Germinal center (tissue), 1 donor: ENCODE measurements at places on chromosomes 2 and 18.
A peak's percentile ranks its signal among the peaks of the same experiment; 100 is the strongest.

- no peak for DNase-seq
Observed at GRCh38 chr18:23049698-23050373, 85.4 kb upstream of the CABLES1 start.

DNA sequence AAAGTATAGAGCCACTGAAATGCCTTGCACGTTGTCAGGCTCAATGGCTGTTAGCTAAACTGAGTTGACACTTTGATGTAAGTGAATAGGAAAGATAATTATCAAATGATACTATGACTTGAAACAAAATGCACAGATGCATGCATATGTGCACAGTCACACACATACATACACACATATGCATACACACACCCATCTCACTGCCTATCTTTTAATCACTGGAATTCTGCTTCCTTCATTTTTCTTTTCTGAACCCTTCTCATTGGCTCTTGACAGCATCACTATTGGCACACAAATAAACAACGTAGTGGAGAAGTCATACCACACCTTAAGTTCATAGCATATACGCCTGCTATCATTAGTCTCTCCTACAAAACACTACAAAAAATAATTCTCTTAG is 154.9 kb upstream of the NCKAP5 start:
- DNase-seq, result no peak

DNA sequence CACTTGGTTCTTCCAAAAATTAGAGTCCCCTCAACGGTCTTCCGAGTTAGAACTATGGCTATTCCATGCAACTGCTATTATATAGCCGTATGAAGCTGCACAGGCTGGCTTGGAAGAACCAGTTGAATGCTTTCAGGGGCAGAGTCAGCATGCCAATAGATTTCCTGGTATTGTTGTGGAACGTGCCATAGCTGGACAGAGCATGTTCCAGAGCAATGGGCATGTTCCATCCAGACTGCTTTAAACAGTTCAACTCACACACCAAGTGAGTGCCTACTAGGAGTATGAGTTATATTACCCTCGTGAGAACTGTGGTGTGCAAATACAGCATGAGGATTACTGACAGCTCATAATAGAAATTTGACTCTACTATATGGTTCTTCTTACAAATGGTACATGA is 682.0 kb downstream of the SATB2 start:
- DNase-seq, result no peak

DNA sequence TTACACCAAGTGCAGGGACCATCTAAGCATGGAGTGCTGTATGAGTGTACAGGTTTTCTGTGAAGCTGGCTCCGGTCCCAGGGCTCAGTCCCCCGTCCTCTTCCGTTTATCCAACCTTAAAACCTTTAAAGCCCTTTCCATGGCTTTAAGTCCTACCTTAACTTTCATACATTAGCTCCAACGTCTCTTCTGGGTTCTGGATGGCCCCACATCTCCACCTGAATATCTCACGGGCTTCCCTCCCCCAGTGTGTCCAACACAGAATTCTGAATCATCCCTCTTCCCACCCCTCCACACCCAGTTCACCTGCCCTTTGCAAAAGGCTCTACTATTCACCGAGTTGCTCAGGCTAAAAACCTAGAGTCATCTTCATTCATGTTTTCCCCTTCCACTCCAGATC is 12.8 kb downstream of the ARHGAP25 start:
- DNase-seq, result no peak

GRCh38 chr2:113183703-113184102 is 9.9 kb downstream of the PSD4 start:
- no peak for DNase-seq

DNA sequence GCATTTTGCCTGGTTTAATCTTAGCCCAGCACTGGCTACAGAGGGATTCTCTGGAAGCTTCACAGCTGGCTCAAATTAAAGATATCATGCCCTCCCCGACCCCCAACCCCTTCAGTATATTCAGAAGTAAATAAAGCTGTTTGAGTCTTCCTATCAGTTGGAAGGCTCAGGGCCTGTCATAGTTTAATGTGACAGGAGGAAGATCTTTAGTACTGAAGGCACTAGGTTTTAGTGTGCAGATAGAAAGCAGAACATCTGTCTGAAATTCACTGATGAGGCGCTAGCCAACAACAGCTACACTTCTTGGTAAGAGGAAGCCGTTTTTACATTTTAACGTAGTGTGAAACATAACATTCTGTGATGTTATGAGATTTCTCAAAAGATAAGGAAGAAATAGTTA is 969.1 kb upstream of the CDH2 start:
- DNase-seq, result no peak

- no peak for DNase-seq
Observed at GRCh38 chr18:48942086-48942485, 8.7 kb downstream of the SMAD7 start.

- no peak for DNase-seq
Observed at GRCh38 chr2:179348906-179349305, 84.3 kb upstream of the SESTD1 start.

- DNase-seq, result no peak
Observed at GRCh38 chr2:159046966-159047365, 78.5 kb downstream of the TANC1 start.

- DNase-seq, result no peak
Observed at GRCh38 chr18:45567123-45567522, 48.2 kb upstream of the SLC14A2 start.

GRCh38 chr2:26477911-26478253 is at the start of gene OTOF:
Gene OTOF, minus strand, starts transcription at chr2:26478124.
- no peak for DNase-seq

DNA sequence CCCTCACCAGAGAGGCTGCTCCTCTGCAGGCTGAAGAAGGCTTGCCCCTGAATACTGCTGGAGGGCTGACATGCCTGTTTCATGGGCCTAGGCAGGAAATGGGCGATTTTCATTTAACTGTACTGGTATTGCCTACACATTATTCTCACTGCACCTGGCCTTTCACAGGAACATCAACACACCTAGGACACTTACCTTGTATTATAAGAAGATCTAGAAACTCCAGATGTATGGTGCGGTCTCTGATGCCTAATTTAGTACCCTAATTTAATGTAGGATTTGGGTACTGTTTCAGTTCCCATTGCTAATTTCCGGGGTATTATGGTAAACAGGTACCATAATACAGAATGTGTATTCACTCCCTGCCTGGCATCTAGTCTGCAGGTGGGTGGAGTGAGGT is 146.0 kb downstream of the MYO1B start:
- DNase-seq, result no peak

DNA sequence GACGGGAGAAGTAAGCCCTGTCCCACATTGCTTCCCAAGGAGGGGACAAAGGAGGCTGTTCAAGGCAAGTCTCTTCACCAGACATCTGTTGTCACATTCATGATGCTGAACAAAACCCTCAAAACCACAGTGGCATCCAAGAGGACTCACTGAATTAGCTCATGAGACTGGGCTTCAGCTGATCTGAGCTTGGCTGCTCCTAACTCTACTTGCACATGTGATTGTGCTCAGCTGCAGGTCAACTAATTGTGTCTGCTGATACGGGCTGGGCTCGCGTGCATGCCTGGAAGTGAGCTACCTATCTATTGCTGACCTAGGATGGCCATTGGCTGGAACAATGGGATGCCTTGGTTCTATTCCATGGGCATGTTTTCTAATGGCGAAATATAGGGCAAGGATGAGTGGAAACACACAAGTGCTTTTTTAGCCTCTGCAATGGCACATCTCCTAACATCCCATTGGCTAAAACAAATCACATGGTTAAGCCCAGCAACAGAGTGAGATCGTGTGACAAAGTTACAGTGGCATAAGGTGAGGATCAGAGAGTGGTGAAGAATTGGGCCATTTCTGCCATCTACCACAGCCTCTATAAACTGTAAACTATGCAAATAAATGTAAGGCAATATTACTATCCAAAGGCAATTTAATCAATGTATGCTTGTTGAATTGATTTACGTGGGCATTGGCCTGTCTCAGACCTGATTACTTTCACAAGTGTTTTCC is 52.9 kb upstream of the CAPN13 start:
- no peak for DNase-seq

- peak; percentile 46 for DNase-seq
Observed at GRCh38 chr2:73070643-73071359, 711 bp downstream of the SFXN5 start.

DNA sequence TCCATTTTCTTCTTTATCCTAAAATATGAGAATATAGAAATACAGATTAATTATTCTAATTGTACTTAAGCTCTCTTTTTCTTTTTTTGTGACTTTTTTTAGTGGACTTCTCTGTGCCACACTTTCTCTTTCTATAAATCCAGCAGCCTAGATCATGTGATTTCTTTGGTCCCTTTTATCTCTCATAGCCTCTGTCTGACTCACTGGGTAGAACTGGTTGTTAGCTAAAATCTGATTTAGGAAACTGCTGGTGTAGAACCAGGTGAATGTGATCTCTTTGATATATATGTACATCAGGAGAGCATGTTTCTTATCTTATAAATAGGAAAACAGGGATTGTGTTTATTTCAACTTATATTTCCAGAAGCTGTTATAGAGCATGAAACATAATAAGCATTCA is 54.9 kb downstream of the VRK2 start:
- DNase-seq, result no peak

GRCh38 chr2:10202131-10202665 is 79.7 kb downstream of the RRM2 start:
- DNase-seq, result no peak

- no peak for DNase-seq
Observed at GRCh38 chr2:234137400-234138014, 87.0 kb downstream of the SPP2 start.

- DNase-seq, result peak; percentile 23
Observed at GRCh38 chr18:3262234-3263131, 550 bp downstream of the MYL12B start.

GRCh38 chr2:161357097-161357496 is 48.9 kb downstream of the PSMD14 start:
- no peak for DNase-seq

- DNase-seq, result no peak
Observed at GRCh38 chr2:233455006-233455405, 100.7 kb downstream of the DGKD start.

DNA sequence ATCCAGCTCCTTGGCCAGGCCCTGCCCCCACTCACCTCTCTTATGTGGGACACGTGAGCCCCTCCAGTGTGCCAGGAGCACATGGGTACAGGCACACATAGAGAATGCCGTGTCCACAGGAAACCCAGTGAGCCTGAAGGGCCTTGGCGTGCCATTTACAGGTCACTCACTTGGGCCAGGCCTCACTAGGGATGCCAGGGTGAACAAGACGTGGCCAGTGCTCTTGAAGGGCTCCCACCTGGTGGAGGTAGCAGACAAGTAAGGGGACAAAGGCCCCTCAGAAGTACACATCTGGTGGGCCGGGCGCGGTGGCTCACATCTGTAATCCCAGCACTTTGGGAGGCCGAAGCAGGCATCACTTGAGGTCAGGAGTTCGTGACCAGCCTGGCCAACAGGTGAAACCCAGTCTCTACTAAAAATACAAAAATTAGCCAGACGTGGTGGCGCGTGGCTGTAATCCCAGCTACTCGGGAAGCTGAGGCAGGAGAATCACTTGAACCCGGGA is 15.1 kb upstream of the C1QL2 start:
- no peak for DNase-seq

GRCh38 chr2:67782443-67782842 is 280.4 kb downstream of the C1D start:
- DNase-seq, result no peak

GRCh38 chr2:95106081-95106480 is 15.5 kb downstream of the MRPS5 start:
- no peak for DNase-seq

DNA sequence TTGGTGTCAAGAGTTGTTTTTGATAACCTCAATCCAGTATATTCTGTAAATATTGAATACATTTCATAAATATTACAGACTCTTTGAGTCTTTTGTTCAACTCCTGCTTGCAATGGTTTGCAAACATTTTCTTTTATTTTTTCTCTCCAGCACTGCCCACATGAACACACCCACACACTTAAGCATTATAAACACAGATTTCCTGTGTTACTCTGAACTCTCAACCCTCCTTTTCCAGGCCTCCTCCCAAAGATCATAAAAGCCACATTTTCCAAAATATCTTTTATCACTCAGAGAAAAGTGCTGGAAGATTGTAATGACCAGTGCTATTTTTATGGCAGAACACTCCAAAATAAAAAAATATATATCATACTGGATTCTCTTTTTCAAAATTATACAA is 20.5 kb downstream of the ARHGAP25 start:
- no peak for DNase-seq

GRCh38 chr2:175399326-175399725 is 217.8 kb upstream of the ATP5MC3 start:
- no peak for DNase-seq
